ENCODE measurements at places on chromosomes 11 and 22.

GRCh38 chr11:61309739-61310138 is 14.6 kb upstream of the VWCE start:
- DNase-seq: no peak

DNA sequence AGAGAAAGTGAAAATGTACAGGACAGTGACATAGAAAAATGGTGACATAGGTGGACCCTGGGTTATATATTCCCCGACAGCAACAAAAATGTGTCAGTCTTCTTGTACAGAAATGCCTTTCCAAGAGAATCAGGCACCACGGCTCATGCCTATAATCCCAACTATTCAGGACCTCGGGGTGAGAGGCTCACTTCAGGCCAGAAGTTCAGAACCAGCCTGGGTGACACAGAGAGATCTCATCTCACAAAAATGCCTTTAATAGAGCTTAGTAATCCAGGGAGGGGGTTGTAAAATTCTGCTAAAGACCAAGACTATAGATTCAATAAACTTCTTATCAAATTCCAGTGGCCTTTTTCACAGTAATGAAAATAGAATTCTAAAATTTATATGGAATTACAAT is 10.7 kb downstream of the ZNF195 start:
- no peak for DNase-seq

DNA sequence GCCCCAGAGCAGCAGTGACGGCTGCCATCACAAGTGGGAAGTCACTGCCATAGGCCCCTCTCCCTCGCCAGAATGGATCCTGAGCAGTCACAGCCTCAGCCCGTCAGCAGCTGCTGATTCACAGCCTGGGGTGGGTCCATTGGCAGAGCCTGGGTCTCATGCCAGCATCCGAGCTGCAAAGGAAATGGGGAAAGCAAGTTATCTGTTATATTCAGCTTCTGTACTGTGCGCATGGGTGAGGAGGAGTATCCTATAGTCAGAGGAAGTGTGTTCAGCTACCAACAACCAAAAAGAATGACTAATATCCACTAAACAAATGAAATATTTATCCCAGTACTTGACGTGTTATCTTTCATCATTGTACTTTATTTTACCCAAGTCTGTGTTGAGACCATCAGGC is 119.7 kb downstream of the RCN1 start:
- no peak for DNase-seq

DNA sequence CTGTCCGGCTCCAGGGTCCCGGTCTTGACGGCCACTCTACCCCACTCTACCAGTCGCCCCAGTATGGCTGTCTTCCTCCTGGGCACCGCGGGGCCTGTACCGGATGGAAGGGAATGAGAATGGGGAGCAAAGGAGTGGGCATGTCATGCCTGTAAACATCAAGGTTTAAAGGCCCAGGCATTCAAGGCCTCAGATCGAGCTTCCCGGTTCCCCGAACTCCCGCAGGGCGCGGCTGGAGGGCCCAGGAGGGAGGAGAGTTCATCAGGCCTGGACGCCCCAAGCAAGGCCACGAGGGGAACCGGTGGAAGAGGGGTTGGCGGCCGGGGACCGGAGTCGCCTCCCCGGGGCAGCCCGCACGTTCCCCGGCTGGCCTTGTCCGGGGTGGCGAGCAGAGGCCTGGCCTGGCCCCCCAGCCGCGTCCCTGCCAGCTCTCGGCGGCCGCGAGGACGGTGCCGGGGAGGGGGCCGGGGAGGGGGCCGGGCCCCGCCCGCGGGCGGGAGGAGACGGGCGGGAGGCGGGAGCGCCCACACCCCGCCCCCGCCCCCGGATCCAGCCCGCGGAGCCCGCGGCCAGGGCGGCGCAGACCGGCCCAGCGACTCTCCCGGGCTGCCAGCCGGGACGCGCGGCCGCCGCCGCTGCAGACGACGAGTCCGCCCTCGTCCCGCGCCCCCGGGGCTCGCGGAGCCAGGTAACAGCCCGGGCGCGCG is at the start of gene CDC42EP1:
Gene CDC42EP1 (plus strand): TSS at position 580 of the 707 bp plus-strand sequence. CDS start 5,870 bp downstream, outside the sequence.
- DNase-seq: no peak

DNA sequence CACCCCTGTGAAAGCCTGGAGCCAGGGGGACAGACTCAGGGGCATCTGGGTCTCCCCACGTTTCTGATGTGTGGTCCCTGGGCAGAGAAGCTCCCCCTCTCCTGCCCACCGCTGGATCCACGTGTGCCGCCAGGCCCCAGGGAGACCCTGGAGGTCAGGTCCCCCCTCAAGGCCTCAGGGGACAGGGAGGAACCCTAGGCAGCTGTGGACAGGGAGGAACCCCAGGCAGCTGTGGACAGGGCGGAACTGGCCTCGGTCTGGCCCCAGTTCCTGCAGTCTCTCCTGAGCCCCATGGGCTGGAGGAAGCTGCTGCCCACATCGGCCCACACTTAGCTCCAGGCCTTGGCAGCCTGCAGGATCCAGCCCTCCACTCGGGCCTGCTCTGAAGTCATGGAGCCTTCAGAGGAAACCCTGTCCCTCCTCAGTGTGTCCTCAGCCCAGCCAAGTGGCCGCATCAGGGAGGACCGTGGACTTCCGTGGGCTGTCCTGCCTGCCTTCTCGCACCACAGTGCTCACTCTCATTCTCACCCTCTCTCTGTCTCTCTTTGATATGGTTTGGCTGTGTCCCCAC is 127.7 kb downstream of the BRD1 start:
- no peak for DNase-seq

GRCh38 chr11:46335890-46336562 is 11.2 kb upstream of the DGKZ start:
- no peak for DNase-seq

GRCh38 chr11:44290208-44290607 is 19.7 kb downstream of the ALX4 start:
- no peak for DNase-seq

- DNase-seq: peak; percentile 64
These were observed 61.4 kb upstream of the ASPHD2 start for GRCh38 chr22:26367402-26368245.

DNA sequence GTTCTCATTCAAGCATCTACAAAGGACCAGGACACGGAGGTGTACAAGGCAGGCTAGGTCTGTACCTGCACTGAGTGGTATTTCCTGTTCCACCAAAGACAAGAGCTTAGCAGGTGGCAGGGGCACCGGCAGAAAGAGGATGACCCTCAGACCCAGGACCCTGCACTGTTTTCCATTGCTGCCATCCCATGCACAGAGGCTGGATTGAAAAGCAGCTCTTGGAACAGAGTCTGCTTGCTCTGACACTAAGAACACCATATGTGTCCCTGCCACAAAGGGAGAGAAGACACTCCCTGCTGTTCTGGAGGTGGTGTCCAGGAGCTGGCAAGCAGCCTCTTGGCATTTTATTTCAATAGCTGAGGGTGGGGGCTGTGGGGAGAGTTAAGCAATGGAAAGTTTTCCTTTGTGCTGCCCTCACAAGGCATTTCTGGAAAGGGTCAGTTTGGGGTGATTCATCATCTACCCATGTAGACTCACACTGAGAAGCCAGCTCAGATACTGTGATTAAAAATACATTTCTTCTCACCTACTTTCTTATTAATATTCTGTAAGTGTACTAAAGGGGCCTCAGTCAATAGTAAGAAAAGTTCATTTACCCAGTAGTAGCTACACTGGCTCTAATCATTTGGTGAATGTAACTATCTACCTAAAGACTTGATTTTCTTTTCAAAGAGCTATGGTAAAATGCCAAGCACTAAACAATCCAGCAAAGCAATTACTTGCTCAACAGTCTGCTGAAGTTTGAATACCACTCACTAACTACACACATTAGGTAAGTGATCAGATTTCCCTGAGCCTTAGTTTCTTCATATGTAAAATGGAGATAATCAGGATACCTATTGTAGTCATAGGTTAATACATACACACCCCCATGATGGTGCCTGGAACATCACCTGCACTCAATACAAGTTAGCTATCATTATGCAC is 55.2 kb downstream of the SLC1A2 start:
- no peak for DNase-seq

DNA sequence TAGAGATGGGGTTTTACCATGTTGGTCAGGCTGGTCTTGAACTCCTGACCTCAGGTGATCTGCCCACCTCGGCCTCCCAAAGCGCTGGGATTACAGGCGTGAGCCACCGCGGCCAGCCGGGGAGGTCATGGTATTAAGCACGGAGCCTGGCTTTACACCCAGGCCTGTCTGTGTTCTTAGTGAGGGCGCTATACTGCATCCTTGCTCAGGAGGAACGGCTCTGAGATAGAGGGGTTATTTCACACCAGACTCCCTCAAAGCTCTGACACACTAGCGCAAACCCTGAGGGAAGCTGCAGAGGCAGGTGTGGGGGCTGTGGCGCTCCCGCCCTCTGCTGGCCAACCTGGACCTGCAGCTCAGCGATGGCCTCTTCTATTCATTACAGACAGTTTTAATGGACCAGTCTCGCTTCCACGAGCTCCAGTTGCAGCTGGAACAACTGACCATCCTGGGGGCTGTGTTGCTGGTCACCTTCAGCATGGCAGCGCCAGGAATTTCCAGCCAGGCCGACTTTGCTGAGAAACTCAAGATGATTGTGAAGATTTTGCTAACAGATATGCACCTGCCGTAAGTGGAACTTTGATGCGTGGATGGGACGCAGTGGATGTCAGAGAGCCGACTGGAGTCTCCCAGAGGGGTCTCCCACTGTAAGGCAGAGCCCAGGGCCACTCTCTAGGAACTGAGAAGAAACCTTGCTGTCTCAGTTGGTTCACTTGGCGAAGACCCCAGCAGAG is 26.2 kb downstream of the TCP11L1 start:
- peak; percentile 63 for DNase-seq

GRCh38 chr11:95148406-95148805 is 58.8 kb downstream of the ENDOD1 start:
- no peak for DNase-seq

DNA sequence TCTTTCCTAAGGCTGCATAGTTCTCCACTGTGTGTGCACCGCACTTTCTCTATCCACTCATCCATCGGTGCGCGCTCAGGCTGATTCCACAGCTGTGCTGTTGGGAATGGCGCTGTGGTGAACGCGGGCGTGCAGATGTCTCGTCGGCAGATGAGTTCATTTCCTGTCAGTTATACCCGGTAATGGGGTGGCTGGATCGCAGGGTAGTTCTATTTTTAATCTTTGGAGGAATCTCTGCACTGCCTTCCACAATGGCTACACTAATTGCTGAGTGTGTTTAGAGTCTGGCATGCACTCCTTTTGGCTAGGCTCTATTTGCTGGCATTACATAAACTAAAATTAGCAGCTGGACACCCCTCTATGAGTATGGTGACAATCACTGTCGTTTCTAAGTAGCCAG is 27.9 kb upstream of the KRTAP5-7 start:
- no peak for DNase-seq

DNA sequence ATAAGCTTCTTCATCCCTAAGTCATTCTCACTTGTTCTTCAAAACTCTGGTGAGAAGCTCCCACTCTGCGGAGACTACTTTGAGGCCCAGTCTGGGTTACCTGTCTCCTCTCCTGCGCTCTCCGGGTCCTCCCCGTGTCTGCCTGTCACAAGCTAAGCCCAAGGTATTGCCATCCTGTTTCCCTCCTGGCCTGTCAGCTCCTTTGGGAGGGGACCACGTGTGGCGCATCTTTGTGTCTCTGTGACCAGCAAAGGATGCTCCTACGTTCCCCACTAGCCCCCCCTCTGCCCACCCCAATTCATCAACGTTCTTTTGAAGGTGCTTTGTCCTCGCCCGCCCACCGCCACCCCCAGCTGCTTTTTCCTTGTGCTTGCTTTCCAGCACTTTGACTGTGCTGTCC is 31.8 kb upstream of the FBLN1 start:
- no peak for DNase-seq

- no peak for DNase-seq
These were observed 4.3 kb upstream of the CARD16 start for GRCh38 chr11:105049481-105049880.

DNA sequence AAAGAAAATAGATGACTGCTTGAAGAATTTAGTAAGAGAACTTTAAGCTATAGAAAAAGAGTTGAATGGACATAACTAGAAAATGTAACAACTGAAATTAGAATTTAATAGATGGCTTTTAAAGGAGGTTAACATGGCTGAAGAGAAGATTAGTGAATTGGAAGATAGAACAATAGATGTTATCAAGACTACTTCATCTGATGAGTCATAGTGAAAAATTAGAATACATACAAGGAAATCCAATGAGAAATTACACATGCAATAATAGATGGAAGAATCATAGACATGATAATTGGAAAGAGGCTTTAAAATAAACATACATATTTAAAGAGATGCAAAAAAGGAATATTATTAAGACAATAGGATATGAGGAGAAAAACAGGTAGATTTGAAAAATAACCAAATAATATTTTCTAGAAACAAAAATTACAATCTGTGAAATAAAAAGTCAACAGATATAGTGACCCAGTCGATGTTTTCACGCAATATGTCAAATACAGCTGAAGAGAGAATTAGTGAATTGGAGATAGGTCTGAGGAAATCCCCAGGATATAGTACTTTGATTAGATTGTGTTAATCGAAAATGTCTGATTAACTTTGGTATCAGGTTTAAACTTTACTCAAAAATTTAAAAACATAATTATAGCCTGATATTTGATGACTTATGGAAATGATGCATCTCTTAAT is 28.2 kb downstream of the CAT start:
- no peak for DNase-seq

- peak; percentile 61 for DNase-seq
These were observed at the start of gene EHBP1L1 for GRCh38 chr11:65575568-65576231. Gene EHBP1L1 (plus strand): TSS chr11:65576053. CDS start chr11:65576303, 250 bp downstream.

GRCh38 chr22:23128269-23129108 is 13.3 kb downstream of the RSPH14 start:
- peak; percentile 74 for DNase-seq

- DNase-seq: peak; percentile 40
These were observed at the start of gene FADS3 for GRCh38 chr11:61891331-61892084. Gene FADS3 (minus strand): TSS chr11:61891545. CDS start chr11:61891381, 164 bp downstream.

DNA sequence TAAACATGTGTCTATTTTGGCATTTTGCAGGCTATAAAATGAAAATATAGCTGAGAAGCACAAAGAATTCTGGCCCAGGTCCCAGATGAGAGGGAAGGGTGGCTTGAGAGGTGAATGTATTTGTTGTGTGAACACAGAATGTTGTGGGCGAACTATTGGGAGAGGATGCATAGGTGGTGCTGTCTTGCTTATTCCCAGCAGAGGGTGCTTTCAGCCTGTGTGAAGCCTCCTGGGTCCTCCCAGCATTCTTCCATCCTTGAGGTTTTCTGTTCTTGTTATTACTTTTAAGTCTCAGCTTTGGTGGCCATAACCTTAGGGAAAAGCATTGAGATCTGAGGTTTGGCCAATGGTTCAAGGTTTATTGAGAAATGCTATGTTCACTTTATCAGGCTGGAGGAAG is 108.7 kb upstream of the SNX19 start:
- DNase-seq: no peak

DNA sequence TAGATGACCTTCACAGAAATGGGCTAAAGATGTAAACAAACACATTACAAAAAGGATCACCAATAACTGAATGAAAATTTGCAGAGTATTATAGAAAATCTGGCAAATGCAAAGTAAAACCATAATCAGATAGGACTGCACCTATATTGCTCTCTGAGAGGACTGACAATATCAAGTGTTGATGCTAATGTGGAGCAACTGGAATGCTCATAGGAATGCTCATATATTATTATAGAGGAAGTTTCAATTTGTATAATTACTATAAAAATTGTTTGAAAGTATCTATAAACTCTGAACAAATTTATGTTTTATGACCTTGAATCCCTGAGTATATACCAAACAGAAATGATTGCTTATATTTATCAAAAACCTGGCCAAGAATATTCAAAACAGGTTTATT is 18.4 kb upstream of the TEAD1 start:
- no peak for DNase-seq

GRCh38 chr11:2667940-2668339 is 31.9 kb downstream of the KCNQ1OT1 start:
- no peak for DNase-seq

- no peak for DNase-seq
These were observed 25.6 kb upstream of the ZDHHC13 start for GRCh38 chr11:19091366-19091765.

All from stimulated activated CD4-positive, alpha-beta T cell treated with anti-CD3 and anti-CD28 coated beads, Interleukin-2, amount 100 ng/mL, for 48 hours (primary cell).